ENCODE measurements at places on chromosomes 7 and 10.

- peak; percentile 74 for DNase-seq
Measured at GRCh38 chr7:128833148-128833945, 3.1 kb downstream of the FLNC start.

DNA sequence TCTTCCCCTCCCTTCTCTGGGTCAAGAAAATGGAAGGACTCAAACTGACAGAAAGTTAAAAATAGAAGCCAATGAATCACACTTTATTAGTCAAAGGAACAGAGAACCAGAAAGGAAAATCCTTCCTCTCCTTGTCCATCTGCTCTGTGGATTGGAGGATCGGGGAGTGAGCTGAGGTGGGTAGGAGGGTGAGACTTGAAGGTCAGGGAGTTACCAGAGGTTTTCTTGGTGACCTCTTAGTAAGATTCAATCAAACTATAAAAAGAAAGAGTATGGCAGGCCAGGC lies 12.2 kb downstream of the TLX1 start:
- DNase-seq: no peak

DNA sequence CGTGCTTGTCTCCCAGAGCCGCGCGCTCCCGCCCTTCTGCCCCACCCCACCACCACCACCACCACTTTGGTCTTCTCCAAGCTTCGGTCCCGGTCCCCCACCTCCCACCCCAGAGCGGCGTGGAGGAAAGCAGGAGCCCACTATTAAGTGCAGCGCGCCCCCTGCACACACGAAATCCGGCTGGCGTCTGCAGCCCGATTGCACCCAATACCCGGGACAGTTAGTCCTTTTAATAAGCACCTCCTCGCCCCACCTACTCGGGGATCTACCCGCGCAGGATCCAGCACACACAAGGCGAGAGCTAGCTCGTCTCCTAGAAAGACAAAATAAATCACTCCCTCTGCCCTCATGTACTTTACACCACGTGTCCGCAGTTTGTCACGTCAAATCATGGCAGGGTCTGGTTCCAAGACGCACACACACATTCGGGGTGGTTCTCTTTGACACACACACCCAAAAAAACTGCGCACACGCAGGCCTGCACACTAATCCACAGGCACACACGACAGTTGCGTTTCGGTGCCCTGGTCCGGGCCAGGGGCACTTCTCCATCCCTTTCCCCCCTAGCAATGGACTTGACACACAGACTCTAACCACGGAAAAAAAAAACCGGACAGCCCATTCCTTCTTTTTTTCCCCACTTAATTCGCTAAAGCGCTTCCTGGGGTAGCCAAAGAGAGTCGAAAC lies 1.6 kb downstream of the SFMBT2 start:
- peak; percentile 64 for DNase-seq

DNA sequence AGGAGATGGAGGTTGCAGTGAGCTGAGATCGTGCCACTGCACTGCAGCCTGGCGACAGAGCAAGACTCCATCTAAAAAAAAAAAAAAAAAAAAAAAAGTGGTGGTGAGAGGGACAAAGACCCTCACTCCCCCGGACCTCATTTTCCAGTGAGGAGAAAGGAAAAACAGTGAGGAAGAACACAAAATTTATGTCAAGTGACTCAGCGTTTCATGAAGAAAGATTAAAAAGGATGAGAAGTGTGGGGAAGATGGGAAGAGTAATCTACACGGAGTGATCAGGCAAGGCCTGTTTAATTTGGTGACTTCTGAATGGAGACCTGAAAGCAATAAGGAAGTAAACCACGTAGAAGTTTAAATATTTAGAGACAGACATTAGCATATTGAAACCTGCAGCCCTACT lies 7.0 kb downstream of the NUDT5 start:
- no peak for DNase-seq

- no peak for DNase-seq
Measured at GRCh38 chr10:128018236-128018635, 108.0 kb downstream of the MKI67 start.

DNA sequence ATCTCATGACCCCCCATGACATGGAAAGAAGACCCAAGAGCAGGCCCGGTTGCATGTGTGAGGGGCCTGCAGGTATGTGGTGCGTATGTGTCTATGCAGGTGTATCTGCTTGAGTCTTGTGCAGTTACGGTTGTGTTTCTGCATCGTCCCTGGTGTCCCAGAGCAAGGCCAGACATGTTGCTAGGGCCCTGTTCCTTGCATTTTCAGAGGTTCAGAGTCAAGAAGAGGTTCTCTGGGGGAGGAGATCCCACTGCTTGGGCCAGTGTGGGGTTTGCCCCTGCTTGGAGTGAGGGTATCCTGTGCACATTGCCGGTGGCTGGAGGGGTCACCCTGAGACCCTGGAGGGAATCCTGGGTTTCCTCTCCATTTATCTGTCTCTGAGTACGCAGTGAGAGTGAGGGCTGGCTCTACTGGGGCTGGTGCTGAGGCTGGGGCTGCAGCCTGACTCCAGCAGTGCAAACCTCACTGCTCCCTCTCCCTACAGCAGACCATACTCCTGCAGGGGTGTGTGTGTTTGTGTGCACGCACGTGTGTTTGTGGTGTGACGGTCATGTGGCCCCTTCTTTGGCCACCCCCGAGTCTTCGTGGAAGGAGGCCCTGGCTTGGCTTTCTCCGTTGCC lies 4.1 kb downstream of the TRIM8 start:
- no peak for DNase-seq

DNA sequence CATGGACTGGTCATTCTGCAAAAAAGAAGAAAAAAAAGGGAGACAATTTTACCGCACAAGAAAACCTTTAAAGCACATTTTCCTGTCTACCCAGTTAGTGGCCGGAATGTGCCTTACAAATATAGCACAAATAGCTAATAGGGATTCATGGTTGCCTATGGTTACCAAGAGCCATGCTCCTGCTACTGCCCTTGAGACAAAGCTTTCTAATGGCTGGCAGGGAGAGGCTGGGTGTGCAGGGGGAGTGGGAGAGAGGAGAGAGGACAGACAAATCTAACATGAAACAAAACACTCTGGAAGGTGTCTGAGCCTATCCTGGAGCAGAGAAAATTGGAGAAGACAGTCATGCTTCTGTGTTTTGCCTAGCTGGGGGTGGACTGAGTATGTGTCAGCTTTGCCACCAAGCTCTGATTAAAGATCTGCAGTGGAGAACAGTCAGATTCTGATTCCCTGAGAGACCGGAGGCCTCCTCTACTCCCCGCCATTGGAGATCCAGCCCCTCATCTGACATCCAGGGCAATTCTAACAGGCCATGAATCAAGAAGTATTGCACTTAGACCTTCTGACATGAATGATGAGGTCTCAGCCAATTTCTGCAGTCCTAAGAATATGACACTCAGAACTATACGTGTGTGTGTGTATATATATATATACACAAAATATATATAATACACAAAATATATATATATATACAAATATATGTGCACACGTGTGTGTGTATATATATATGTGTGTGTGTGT lies 80.2 kb downstream of the PRTFDC1 start:
- no peak for DNase-seq

DNA sequence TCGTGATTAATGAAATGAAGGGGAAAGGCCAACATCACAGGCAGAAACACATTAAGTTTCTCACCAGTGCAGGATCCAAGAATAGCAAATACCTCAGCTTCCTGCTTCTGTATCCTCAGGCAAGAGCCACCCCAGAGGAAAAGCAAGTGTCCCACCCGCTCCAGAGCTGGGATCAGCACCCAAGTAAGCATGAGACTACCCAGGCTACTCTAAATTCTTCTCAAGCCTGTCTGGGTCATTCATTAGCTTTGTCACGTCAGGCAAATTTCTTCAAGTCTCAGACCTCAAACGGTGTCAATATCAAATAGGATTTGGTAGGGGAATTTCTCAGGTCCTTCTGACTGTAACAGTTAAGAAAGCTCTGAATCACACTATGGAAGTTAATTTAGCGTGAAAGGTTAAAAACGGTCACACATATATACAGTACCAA lies 59.0 kb downstream of the GNA12 start:
- DNase-seq: no peak

DNA sequence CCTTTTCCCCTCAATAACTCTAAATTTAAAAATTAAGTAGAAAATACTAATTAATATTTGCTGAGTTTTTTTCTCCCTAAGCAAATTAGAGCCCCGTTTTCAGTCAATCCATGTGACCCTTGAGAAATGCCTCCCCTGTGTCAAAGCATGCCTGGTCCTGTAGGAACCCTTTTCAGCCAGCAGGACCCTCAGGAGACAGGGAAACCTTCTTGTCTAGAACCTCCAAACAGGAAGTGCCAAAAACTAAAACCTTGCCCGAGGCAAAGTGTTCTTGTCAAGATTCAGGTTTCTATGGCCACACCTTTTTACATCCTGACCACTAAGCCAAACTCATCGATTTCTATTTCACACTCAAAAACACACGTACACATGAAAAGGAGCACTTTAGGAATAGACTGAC lies 60.1 kb upstream of the NFE2L3 start:
- DNase-seq: peak; percentile 65

GRCh38 chr7:95478272-95479037 lies 7.3 kb upstream of the ASB4 start:
- DNase-seq: no peak

DNA sequence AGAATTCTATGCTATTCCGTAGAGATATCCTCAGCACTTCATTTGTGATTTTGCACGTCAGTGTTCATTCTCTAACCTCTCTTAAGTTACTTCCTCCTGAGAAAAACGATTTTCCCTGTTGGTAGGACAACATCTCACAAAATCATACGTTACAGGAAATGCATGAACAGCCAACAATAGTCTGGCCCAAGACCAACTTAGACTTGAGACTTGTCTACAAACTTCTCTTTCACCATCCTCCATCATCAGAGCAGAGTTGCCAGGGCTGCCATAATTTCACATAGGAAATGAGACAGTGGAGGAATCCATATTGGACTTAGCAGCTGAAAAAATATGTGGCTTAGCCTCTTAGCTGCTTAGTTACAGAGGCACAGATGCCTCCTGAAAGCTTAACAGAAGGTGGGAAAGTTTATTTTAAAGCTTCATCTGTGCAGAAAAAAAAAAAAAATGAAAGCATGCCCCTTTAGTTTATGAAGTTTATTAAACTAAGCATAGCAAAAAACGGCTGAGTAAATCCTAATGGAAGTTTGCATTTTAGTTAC lies 222.5 kb upstream of the CACNA2D1 start:
- peak; percentile 69 for DNase-seq

DNA sequence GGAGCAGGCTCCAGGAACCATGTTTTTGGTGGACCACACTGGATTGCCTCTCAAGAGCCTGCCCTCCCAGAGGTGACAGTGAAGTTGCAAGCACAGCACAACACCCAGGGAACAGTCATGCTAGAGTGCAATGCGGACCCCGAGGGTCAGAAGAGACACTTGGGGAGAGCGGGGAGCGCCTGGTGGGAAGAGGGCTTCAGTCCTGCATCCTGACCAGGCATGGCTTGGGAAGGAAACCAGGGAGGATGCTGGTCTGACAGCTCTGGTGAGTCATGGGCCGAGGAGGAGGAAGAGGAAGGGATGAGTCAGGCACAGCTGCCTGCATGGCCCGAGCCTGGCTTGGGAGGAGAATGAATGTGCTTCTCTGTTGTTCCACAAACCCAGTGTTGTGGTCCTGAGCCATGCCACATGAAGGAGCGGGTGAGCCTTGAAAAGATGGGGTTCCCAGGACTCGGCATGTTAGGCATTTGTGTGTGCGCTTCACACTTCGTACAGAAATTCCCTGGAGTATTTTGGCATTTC lies 29.5 kb upstream of the ANKRD2 start:
- DNase-seq: peak; percentile 56

DNA sequence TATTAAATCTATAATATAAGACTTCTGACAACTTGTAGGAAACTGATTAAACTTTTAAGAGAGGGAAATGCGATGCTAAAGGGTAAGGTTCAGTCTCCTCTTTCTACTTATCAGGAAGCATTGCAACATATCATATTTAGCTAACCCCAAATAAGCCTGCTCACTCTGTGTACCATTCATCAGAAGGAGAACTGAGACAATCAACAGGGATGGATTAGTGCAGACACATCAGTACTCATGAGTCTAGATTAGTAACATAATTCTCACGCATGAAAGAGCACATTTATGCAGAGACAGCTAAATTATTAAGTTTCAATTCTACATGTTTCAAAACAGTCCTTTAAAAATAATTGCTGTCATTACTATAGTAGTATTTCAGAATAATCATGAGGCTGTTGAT lies 354.2 kb upstream of the ZWINT start:
- no peak for DNase-seq

DNA sequence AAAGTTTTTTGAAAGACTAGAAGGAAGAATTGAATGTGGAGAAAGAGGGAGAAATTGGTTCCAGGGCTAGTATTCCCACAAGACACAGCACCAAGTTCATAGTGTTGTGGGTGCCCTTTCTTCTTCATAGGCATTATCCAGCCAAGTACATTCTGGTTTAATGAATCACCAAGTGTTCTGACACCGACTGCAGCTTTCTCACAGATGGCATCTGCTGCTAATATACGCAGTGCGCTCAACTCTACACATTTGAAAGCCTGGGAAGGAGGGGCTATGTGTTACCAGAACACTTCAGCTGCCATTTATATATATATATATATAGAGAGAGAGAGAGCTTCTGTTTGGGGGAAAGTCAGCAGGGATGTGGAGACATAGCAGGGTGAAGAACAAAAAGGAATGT lies 1168.4 kb downstream of the GATA3 start:
- no peak for DNase-seq

DNA sequence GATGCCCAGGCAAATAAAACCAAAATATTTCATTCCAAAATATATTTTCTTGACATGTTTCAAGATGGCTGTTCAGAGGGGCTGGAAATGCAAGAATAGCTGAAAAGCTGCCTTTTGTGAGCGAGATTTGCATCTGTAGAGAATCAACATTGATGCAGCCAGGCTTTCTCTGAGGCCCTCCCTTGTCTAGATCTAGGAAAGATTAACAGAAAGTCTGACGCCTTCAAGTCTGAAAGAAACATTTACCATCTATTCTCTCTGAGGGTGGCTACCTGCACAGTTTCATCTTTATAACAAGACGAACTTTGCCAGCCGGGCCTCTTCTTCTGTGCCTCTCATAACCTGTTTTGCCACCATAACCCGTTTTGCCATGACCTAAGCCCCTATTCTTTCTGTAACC lies 170.2 kb downstream of the AKR1D1 start:
- no peak for DNase-seq

GRCh38 chr7:85004402-85004801 lies 182.5 kb downstream of the SEMA3D start:
- no peak for DNase-seq

DNA sequence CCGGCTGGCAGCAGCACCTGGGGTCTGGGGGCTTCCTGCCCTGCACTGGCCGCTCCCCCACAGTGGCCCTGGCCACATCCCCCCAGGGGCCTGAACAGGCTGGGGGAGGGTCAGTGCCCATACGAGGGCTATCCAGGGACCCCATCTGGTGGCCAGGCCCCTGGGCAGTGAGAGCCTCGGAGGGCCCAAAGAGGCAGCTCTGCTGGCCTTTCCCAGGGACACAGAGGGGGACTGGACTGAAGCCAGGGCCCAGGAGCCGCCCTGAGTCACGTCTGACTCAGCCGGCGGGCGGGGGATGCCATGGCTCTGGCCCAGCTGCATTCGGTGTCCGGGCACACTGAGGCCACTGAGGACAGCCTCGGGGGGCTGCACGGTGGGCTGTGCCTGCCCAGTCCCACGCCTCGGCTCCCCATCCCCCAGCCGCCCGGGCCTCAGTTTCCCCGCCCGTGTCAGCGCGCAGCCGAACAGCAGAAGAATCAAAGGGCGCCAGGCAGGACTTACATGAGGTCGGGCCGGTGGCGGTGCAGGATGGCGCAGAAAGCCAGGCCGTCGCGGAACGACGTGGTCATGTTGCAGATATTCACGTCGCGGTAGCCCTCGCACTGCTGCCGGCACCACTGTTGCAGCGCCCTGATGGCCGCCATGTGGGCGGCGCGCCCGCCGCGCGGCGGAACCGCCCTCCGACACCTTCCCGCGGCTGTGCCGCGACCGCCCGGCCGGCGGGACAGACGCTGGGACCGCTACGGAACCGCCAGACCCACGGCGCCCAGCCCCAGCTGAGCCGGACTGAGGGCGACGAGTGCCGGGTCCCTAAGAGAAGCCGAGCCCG lies at the start of gene MICALL2:
Gene MICALL2, minus strand, starts transcription at position 788 of the 829 bp plus-strand sequence. Its CDS starts 144 bp downstream, at position 644.
- DNase-seq: peak; percentile 54

All from KBM-7 (cell line).